AG09309 (cell line): ENCODE measurements at places on chromosomes 7 and 10.

DNA sequence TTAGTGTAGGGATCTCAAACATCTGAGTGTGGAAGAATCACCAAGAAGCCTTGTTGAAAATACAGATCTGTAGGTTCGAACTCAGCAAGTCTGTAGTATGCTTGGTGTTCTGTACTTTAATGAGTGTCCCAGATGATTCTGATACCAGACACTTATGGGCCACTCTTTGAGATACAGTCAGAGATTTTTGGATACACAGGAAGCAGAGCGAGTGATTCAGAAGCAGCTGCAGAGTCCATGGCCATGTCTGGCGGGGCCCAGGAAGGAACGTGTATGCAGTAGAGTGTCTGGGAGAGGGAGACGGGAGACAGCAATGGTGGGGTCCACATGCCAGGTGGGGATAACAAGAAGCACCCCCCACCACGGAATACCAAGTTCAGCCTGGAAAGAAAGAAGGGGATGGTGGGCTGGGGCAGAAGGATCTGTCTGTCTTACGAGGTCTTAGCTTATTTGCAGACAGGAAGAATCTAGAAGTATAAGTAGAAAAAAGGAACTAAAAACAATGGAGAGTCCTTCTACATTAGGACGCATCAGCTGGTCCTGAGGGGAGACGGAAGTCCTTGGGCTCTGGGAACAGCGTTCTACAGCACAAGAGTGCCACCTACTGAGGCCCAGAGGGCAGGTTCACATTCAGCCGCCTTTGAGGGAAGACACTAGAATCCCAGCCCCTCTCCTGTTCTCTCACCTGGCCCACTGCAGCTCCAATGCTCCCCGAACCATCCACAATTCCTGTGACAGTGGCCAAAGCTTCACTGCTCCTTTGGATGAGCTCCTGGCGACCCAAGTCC, 55.4 kb downstream of the SLC37A3 start:
- DNase-seq = no peak

GRCh38 chr7:37920849-37921805, 687 bp downstream of the EPDR1 start:
- no peak for DNase-seq

GRCh38 chr10:43226441-43226840, 40.4 kb downstream of the RASGEF1A start:
- no peak for DNase-seq

DNA sequence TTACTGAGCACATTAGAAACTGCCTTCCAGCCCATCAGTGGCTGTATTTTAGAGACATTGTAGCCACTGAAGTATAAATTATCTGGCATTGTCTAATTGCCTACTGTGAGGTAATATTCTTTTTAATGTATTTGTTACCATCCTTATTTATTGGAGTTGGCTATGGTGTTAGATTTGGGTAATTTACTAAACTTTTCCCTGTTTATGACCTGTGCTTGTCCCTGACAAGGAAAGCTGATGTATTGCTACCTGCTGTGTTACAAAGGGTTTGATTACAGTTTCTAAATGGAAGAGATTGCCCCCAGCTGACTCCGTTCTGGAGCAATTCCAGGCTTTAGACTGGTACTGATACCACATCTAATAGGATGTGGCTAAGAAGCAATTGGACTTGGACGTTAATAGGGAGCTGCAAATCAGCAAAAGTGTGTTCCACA, 12.3 kb upstream of the ASCC1 start:
- DNase-seq = no peak

- DNase-seq = no peak
These were observed 441 bp downstream of the FBH1 start for GRCh38 chr10:5890452-5890915.
